ENCODE measurements at places on chromosomes 1 and 21.

DNA sequence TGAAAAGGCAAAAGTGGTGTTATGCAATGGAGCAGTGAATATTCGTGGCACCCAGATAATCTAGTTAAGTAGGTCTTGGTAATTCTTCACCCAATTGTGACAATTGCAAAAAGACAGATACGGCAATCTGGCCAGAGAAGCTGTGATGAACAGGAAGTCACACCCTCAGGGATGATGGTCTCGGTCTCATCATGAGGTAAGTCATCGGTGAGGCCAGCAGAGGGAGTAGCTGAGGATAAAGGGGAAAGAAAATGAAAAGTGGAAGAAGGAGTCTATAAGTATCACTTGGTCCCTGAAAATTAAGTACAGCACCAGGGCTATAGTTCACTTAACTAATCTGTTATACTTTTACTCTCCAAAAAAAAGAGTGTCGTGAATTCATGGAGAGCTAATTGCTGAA lies 258.8 kb upstream of the NCAM2 start:
- no peak for DNase-seq

DNA sequence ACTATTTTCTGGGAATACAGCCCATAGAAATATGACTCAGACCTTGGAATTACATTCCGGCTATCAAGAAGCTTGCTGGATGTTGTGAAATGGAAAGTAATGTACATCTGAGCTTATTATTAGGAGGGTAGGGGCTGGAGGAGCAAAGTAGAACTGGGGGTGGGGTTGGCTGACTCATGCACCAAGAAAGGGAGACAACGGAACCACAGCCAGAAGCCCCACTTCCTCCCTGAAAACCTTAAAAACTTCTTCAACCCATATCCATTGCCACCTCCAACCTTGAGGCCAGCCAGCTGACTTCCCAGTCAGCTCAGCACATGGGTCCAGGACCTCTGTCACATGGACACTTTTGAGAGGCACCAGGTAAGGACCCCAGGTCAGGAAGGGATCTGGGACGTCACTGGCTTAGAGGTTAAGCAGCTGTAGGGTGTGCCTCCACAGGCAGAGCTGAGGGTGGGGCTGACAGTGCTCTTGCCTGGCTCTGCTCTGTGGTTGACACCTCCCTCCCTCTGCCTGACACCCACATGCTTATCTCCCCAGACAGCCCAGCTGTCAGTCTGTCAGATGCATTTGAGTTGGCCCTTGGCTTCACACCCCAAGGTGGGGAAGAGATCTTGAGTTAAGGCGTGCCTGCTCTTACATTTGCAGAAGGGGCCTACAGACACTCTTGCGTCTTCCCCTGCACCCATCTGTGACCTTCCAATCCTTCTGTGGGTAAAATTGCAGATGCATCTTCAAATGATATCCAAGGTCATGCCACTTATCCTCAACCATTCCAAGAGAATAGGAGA lies 5.7 kb upstream of the ZNF683 start:
- no peak for DNase-seq

DNA sequence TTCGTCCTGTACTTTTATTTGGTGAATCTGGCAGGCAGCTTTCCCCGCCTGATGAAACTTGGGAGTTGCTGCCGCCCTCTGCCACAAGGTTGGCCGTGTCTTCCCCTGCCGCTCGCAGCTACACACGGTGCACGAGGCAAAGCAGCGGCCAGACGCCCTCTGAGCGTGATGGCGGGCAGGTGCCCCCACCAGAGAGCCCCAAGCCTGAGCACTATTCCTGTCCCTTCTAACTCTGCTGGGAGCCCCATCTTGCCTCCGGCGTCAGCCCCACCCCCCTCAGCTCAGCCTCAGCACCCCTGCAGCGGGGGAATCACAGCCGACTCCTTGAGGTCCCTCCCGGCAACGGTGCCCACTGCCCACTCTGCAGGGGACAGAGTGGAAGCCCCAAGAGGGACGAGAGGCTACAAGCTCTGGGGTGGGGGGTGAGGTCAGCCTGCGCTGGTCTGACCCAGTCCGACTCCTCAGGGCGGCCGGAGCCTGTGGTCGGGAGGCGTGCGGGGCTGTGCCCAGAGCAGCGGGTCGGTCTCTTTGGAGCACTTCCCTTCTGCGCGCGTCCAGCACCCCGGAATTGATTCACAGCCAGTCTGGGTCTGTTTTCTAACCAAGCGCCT lies 41.3 kb downstream of the RIPK4 start:
- no peak for DNase-seq

- DNase-seq = no peak
These were observed 24.6 kb downstream of the KCNC4 start for GRCh38 chr1:110234691-110235090.

DNA sequence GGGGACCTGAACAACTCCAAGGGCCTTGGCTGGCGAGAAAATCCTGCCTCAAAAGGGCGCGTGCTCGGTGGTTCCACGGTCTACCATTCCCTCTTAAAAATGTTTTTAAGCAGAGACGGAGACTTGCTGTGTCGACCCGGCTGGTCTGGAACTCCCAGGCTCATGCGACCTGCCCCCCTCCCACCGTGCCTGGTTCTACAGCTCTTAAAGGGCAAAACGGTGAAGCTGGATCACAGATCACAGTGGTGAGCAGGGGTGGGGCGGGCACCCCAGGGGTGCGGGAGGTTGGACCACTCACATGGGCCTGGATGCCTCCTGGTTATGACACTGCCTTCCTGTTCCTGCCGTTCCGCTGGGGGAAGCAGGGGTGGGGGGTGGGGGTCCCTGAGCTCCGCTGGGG lies 4.2 kb upstream of the C1orf159 start:
- no peak for DNase-seq

GRCh38 chr1:101293461-101294051 lies 56.7 kb downstream of the S1PR1 start:
- no peak for DNase-seq

DNA sequence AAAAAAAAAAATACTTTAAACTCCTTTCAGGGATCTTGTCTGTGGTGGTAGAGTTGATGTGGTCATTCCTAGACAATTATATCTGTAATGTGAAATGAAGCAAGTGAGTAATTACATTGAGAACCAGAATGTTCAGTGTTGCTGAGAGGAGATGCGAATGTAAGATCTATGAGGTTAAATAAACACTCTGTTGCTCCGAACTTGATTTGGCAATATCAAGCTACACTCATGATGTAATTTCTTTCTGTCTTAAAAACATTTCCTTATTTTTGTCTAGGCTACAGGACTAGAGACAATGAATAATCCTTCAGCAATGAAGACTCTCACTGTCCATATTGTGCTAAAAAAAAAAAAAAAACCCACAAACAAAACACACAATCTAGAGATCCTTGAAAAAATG lies 63.1 kb upstream of the IGSF5 start:
- no peak for DNase-seq

DNA sequence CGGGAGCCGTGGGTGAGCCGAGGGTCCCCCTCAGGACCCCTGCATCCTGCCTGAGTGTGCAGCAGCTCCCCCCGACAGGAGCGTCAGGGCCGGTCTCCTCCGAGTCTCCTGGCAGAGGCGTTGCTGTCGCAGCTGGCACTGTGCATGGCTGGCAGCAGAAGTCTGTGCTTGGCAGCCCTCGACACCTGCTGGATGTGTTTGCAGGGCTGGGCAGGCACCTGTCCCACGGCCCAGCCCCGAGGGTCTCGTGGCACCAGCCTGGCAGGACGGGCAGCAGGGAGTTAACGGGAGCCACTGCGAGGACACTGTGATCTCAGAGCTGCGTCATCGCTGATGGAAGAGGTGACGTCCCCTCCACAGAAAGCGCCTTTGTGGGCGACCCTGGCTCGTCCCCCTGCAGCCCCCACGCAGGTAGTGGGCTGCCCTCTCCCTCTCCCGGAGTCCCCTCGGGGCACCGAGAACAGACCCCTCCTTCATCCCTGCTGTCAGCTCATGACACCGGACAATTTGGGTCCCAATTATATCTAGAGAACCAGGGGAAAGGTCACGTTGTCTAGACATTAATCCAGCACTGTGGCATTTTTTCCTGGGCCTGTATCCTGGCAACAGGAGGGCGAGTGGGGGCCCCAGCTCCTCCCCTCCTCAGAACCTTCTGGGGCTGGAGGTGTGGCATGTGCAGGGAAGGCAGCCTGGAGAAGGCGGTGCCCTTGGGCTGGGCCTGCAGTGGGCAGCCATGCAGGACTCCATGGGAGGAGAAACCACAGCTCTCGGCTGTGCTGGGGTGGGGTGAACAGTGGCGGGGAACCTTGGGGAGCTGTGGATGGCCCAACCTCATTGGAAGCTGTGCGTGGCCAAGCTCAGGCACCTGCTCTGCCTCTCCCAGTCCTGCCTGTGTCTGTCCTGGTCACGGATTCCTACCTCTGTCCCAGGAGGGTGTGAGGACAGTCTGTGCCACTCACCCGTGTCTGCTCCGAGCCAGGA lies 15.4 kb downstream of the COL18A1 start:
- DNase-seq = no peak

DNA sequence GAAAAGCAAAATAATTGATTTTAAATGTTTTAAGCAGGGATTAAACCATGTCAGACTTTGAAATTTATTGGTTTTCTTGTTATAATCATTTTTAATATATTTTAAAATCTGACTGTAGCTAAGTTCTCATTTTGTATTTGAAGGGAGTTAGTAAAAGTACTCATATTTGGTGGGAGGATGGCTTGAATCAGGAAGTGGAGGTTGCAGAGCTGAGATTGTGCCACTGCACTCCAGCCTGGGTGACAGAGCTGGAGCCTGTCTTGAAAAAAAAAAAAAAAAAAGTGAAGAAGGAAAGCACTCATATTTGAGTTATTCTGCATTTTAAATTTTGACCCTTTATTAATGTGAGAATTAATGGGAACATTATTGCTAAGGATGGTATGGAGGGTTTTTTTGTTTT lies 106.0 kb downstream of the RABGAP1L start:
- DNase-seq = no peak

GRCh38 chr1:228222548-228222947 lies 14.7 kb downstream of the OBSCN start:
- DNase-seq = no peak

GRCh38 chr1:20660847-20661206 lies 342 bp downstream of the DDOST start:
- DNase-seq = no peak

GRCh38 chr1:106952776-106953175 lies 103.7 kb upstream of the PRMT6 start:
- DNase-seq = no peak

DNA sequence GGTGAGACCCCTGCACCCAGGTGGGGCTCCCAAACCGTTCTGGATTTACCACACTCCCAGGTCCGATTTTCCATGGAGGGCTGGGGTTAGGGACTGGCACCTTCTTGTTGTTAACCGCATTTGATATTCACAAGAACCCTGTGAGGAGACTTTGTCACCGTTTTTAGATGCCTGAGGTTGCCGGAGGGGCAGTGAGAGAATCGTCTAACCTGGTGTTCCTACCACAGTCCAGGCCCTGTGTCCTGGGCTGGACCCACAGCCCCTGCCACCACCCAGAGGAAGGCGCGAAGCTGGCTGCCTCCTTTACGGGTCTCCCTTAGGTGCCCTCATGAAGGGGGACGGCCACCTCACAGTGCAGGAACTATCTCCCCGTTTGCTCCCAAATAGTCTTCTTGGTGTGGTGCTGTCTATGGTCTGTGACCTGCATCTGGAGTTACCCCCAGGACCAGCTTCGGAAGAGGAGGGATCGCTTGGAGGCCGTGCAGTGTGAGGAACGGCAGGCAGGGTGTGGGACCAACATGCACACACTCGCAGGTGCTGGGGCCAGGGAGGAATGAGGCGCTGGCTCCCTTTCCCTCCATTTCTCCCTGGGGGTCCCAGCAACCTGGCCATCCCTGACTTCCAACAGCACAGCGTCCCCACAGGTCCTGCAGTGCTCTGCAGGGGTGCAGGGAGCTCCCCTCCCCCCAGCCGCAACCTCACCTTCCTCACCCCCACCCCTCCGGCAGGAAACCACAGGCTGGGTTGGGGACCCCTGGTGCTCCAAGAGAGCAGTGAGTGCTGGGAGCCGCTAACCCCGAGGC lies 7.0 kb downstream of the SIM2 start:
- no peak for DNase-seq

- peak; percentile 65 for DNase-seq
These were observed 36.5 kb upstream of the TRAPPC10 start for GRCh38 chr21:43975469-43976098.

DNA sequence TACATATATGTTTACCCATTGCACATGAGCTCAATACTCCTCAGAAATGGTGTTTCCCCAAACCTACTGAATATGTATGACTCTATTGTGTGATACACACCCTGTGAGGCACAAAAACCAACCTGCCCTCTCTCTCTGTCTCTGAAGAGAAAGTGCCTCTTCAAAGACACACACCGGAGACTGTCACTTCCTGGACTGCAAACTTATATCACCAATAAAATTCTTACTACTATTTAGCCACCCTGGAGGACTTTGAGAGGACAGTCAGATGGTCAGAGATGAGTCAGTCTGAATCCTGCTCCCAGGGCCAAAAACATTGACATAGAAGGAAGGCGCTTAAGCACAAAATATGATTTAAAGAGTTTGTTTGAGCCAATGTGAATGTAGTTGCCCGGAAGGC lies 110.4 kb downstream of the PPIAL4G start:
- DNase-seq = no peak

GRCh38 chr1:170075186-170075585 lies 691 bp upstream of the KIFAP3 start:
- DNase-seq = peak; percentile 5

- no peak for DNase-seq
These were observed 407.9 kb upstream of the PKN2 start for GRCh38 chr1:88276163-88276562.

DNA sequence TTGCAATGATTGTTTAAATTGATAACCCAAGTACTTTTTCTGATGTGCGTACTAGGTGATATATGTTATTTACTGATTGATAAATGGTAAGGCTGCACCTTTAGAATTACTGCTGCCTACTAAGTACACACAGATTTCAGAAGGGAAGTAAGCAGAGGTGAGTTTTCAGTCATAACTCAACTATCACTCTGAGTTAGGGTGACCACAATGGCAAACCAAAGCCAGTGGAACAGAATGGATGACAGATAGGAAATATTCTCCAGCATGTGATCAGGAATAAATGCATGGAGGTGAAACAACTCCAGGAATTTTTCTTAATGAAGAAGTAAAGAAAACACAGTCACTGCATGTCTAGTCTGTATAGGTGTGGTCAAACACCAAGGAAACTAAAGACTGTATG lies 7.5 kb upstream of the KCNJ15 start:
- DNase-seq = no peak

DNA sequence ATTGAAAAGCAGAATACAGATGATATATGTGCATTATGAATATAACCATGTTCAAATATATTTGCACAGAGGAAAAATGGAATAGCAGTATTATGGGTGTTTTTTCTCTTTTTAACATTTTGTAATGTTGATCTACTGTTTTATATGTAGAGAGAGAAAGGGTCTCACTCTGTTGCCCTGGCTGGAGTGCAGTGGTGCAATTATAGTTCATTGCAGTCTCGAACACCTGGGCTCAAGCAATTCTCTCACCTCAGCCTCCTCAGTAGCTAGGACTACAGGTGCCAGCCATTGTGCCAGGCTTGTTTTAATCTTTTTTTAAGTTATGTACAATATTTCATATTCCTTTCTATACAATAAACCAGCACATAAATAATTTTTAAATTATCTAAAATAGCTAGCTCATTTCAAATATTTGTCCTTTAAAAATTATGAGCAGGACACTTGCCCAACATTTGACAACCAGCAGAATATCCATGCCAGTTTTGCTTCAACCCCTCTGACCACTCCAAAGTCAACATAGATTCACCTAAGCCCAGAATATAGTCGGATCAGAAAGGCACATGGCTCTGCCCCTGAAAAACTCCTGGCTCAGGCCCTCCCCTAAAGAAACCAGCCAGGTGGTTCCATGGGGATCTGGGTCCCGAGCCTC lies 29.8 kb downstream of the ZNF281 start:
- DNase-seq = no peak

- no peak for DNase-seq
These were observed 27.1 kb downstream of the ZNHIT6 start for GRCh38 chr1:85681087-85681486.

Measured in NCI-H1105 (cell line).